ENCODE measurements at places on chromosomes 1 and 21.

- no peak for DNase-seq
Observed at GRCh38 chr1:205986861-205987260, 16.3 kb downstream of the RAB7B start.

- no peak for DNase-seq
Observed at GRCh38 chr1:96313216-96313615, 408.4 kb upstream of the PTBP2 start.

- DNase-seq: no peak
Observed at GRCh38 chr1:94231746-94232145, 5.6 kb downstream of the ARHGAP29 start.

DNA sequence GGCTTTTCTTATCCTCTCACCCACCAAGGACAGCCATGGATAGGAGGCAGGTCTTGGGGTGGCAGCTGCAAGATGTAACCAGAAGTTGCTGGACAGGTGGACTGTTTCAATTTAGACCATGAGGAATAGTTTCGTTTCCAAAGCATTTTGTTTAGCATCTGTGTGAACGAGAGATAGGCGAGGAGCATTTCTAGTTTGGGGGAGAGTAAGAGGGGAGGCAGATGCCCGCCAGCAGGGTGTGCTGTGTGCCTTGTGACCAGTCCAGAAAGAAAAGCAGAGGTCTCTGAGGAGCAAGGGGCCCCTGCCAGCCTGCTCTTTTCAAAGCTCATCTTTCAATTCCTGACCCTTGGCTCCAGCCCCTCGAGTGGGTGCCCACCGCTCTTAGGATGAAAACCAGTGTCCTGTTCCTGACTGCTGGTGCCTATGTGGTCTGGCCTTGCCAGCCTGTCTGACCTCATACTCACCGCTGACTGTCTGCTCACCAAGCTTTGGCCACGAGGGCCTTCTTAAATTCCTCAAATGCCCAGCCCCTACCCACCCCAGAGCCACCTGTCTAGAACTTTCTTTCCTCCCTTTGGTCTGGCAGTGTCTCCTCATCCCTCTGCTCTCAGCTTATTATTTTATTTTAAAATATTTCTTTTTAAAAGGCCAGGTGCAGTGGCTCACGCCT is 8.5 kb downstream of the SERINC2 start:
- DNase-seq: peak; percentile 49

- DNase-seq: no peak
Observed at GRCh38 chr1:117034791-117035290, 25.3 kb upstream of the TTF2 start.

DNA sequence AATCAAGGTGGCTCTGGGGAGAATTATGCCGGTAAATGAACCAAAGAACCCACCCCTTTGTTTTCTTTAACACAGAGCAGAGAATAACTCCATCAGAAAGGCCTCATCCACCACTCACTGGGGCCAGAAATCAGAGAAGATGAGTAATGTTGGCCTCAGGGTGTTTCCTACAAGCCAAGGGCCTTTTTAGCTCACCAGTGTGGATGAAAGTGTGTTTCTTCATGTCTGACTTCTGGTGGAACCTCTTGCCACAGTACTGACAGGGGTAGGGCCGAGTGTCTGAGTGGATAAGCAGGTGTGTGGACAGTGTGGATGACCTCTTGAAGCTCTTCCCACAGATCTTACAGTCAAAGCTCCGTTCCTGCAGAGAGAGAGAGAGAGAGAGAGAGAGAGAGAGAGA is 8.3 kb downstream of the GFI1 start:
- no peak for DNase-seq

DNA sequence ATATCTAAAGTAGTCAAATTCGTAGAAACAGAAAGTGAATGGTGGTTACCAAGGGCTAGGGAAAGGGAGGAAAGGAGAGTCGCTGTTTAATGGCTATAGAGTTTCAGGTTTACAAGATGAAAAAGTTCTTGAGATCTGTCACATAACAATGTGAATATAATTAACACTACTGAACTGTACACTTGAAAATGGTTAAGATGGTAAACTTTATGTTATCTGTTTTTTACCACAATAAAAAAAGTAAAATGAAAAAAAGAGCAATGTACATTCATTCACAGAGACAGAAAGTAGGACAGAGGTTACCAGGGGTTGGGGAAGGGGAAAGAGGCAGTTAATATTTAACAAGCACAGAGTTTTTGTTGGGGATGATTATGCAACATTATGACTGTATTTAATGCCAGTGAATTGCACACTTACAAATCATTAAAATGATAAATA is 53.3 kb upstream of the SEC16B start:
- no peak for DNase-seq

- no peak for DNase-seq
Observed at GRCh38 chr21:35198565-35198964, 149.5 kb upstream of the RUNX1 start.

GRCh38 chr1:40404670-40405462 is 31.3 kb downstream of the SMAP2 start:
- peak; percentile 56 for DNase-seq

DNA sequence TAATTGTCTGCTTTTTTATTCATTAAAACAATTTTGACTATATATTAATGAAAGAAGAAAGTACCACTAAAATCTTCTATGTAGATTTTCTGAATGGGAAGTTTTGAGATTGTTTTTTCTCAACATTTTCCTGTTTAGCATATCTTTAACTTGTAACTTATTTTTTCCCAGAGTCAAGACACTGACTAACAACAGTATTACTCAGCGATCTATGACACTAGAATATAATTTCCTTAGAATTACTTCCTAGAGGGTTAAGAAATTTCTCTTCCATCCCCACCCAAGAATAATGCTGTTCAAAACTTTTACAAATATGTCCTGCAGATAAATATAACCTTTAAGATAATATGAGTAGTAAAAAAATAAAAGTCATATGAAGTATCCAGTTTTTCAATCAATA is 218.2 kb upstream of the NR5A2 start:
- no peak for DNase-seq

DNA sequence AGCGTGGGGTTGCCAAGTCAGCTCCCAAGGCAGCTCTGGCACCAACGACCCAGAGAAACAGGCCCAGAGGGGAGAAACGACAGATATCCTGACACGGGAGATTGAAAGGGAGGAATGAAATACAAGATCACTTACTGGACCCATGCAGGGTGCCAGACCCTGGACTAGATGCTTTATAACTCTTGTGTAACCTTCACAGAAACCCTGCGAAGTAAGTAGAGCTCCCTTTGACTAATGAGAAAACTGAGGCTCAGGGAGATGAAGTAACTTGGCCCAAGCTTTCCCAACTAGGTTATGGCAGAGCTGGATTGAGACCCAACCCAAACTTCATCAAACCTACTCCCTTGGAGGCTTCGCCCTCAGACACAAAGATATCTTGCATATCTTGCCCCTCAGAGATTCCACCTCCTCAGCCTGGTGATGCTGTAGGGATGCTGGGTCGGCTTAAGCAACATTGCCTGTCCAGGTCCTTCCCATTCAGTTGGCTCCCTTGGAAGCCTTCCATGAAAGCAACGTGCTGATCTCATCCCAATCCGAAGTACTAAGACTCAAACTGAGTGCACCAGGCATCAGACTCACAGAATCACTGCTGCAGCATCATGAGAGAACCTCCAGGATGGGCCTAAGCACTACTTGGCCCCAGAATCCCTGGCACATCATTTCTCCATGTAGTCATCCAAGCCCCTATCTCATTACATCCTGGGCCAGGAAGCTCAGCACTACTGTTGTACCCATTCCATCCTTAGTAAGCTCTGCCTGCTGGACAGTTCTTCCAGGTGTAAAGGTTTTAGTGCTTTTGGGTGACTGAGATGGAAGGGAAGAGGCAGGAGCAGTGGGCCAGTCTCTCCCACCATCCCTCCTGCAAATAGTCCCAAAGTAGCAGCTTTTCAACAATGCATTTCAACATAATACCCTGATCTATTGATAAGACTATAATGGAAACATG is 1.1 kb upstream of the IGSF9 start:
- no peak for DNase-seq

GRCh38 chr1:42173961-42174735 is 9.6 kb upstream of the GUCA2A start:
- no peak for DNase-seq

GRCh38 chr1:228280106-228280901 is 72.5 kb downstream of the OBSCN start:
- no peak for DNase-seq

DNA sequence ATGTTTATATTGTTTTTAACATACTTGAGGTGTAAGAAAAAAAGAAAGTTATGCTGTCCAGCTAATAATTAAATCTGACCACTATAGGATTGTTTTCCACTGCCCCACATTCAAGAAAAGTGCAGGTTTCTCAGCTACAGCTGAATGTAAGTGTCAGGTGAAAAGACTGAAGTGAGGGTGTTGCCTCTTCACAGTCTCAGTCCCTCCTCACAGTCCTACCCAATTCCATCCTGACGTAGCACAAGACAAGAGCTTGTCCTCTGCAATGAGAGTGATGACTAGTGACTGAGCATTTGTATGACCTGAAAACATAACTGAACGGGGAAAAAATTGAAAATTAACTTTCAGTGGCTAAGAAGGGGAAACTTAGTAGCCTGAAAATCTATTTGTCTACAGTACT is 1039.5 kb downstream of the ADGRL2 start:
- DNase-seq: no peak

DNA sequence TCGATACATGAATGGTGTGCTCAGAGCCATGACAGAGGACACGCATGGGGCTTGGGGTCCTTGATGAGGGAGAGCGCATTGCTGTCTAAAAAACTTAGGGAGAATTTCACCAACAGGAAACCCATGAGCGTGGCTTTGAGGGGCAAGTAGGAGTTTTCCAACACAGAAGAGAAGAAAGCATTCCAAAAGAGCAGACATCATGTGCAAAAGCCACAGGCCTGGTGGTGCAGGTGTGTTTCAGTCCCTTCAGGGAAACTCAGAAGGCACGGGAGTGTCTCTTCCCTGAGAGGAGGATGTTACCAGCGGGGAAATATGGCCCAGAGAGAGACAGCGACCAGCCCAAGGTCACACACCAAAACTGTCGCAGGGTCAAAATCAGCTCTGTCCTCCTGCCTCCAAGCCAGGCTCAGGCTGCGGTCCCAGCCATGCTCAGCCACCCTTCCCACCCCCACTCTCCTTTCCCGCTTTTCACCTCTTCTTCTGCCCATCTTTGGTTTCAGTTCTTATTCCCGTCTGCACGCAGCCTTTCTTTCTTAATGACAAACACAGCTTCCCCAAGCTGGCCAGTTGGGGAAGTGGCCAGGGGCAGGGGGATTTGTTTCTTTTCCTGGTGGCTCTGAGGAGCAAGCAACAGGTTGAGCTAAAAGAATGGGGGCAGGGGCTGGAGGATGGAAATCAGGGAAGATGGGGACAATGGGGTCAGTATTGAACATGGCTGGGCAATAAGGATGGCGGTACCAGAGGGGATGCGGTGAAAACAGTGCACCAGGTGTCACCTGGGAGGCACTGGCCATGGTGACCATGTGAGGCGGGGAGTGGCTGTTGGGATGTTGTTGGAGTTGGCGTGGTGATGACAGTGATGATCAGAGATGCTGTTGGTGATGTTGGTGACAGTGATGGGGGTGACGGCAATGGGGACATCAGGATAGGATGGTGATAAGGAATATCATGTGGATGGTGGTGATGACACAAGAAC is 10.3 kb downstream of the LAPTM5 start:
- DNase-seq: no peak

- DNase-seq: peak; percentile 93
Observed at GRCh38 chr1:62299426-62300200, 19.6 kb downstream of the KANK4 start.

DNA sequence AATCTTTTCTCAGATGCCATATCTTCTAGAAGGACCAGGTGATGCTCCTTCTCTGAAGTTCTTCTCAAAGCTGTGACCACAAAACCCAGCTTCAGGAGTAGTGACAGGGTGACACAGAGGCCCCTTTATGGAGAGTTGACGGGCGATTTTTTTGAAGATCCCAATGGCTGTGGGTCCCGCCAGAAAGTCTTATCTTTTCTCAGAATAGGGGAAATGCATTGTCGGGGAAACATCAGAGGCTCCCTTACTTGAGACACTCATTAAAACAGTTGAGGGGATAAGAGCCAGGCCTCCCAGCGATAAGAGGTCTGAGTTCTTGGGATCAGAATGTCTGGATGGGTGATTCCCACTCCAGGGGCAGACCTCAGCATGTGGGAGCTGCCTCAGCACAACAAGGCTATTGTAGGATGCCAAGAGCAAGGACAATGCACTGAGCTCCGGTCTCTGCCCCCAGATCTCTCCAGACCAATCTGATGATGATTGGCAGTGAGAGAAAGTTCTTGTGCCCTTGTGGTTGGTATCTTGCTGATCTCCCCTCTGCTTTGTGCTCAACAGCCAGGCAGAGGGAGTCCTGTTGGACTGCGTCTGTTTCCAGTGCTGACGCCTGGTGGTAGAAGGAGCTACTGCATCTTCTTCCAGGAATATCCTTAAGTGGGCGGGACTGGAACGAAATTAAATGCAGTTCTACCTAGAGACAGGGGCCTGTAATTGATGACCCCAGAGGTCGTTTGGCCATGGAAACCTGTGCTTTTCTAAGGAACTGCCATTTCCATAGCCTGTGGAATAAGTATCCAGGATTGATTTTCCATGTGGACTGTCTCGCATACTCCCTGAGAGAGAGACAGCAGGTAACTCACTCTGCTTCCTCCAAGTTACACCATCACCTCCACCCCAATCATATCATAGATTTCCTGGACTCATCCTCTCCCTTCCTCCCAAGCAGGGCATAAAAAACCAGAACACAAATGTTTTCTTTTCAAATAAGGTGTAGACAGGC is 6.8 kb upstream of the ACKR1 start:
- peak; percentile 86 for DNase-seq

DNA sequence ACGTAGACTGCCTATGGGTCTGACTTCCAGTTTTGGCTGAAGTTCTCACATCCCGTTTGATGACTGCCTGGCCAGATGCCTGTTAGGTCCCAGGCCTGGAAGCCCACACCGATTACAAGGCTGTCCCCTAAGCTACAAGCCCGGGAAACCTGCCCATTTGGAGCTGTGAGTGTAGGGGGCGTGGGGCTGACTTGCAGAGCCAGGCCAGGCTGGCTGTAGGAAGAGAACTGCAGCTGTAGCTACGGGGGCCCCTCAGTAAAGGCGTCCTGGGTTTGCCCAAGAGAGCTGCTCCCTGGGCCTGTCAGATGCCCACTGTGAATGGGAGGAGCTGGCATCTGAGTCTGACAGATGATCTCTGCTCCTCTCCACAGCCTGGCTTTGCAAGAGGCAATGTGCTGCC is 199.7 kb downstream of the CAMTA1 start:
- DNase-seq: no peak

- DNase-seq: no peak
Observed at GRCh38 chr1:42195841-42196240, 31.3 kb upstream of the GUCA2A start.

DNA sequence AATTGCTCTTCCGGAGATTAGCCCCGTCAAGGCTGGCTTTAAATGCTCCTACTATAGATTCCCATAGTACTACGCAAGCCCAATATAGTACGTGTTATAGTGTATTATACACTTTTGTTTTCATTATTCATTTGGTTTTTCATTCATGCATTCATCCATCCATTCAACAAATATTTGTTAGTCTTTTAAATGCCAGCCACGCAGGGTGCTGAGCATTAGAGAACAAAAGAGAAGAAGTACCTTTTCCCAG is 513 bp upstream of the RAB3GAP2 start:
- DNase-seq: no peak

GRCh38 chr1:46401154-46401913 is 7.2 kb downstream of the FAAH start:
- DNase-seq: no peak

GRCh38 chr21:35211782-35212181 is 162.7 kb upstream of the RUNX1 start:
- no peak for DNase-seq

GRCh38 chr21:37176716-37177115 is 90.4 kb downstream of the VPS26C start:
- no peak for DNase-seq

GRCh38 chr1:29332204-29332603 is 95.9 kb downstream of the PTPRU start:
- DNase-seq: peak; percentile 62

Measured in SK-MEL-5 (cell line).